K562 (cell line): ENCODE measurements at places on chromosomes 4 and X. TPM values are rescaled to one million over a fixed set of nuclear protein-coding genes. Genes with fewer than 3 reads are reported as not detected.

The DDX53 gene
- polyA plus RNA-seq = 2.3 and 2.5 TPM in 2 replicates

The UGT2B7 gene
- polyA plus RNA-seq = not detected in 2 replicates

DNA sequence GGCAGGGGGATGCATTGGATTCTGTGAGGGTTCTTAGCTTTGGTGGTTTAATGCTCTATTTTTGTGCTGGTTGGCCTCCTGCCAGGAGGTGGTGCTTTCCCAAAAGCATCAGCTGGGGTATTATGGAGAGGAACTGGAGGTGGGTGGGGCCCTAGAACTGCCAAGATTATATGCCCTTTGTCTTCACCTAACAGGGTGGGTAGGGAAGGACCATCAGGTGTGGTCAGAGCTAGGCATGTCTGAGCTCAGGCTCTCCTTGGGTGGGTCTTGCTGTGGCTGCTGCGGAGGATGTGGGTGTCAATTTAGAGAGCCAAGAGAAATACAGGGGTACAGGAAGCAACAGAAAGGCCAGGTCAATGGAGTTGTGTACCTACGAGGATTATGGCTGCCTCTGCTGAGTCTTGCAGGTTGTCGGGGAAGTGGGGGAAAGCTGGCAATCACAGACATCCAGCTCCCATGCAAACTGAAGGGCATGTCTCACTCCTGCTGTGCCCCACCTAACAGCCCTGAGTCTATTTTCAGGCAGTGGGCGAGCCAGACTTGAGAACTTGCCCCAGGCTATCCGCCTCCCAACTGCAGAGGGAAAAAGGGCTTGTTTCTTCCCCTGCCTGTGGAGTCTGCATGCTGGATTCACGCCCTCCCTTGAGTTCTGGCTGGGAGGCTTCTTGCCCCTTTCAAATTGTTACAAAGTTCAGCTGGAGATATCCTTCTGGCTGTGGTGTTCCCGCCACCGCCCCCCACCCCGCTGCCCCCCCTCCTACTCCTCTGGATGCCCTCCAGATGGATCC is 212.0 kb downstream of the COMMD8 start:
- DNase-seq = no peak

DNA sequence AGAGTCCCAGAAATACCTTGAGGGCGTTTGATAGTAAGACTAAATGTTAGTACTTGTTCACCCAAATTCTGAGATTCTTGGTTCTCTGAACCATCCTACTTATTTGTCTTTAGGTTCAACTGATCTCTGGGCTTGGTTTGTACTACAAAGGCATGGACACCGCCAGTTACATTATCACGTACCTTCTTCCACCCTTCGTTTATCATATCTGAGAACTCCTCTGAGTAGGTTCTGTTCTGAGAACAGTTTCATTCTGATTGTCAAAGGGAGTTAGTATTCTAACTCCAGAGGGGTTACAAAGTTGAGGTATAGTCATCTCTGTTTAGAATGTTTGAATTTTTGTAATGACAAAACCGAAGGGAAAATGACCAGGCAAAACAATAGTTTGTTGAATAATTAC is 19.3 kb downstream of the ZFX start:
- DNase-seq = no peak
